ENCODE measurements at places on chromosomes 1 and 21.
A peak's percentile ranks its signal among the peaks of the same experiment; 100 is the strongest.

GRCh38 chr1:201771466-201771865 is 57.5 kb upstream of the IPO9 start:
- DNase-seq, result no peak

GRCh38 chr1:62588000-62588399 is 9.3 kb upstream of the ANGPTL3 start:
- DNase-seq, result no peak

- DNase-seq, result no peak
Observed at GRCh38 chr1:92929461-92929860, 31.8 kb downstream of the DIPK1A start.

- DNase-seq, result peak; percentile 59
Observed at GRCh38 chr1:10510520-10511493, 36.1 kb downstream of the PEX14 start.

DNA sequence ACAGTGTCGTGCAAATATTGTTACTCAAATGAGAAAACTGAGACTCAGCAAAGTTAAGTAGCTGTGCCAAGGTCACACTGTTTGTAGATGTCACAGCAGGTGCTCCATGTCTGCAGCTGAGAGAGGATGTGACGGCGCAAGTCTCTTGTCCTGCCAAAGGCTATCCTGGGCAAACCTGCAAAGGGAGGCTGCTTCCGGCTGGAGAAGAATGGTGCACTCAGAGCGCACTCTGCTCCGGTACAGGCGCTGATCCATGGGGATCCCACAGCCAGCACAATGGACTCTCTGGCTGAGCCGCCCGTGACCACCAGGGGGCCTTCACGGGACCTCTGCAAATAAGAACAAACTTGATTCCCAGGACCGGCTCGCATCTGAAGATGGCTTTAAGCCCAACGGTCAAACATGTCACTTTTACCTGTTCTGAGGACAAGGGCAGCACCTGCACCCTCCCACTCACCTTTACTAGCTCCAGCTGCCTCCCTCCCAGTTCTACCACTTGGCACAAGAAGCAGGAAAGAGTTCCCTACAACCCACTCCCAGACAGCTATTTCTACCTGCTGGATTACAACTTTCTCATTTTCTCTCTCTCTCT is 21.9 kb downstream of the RD3 start:
- no peak for DNase-seq

GRCh38 chr1:240967070-240967724 is 355.2 kb upstream of the GREM2 start:
- DNase-seq, result no peak

GRCh38 chr1:36880155-36881067 is 153.9 kb downstream of the GRIK3 start:
- DNase-seq, result no peak

GRCh38 chr1:13679651-13680050 is 20.3 kb upstream of the PRDM2 start:
- DNase-seq, result no peak

- DNase-seq, result no peak
Observed at GRCh38 chr1:156673387-156674121, 3.7 kb downstream of the NES start.

DNA sequence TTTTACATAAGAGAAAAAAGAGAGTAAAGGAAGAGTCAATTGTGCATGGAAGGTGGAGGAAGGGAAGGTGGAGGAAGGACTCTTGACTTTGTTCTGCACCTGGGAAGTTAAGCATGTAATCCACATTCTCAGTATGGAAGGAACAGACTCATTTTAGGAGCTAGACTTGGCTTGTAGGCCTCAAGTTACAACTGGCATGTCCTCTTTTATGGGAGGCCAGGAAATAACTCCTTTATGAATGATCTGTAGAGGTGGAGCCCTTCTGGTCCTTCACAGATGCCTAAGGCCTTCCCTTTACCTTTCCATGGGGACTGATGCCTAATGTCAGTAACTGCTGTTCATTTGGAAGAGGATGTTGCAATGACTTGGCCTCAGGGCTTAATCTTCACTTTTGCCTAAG is 29.4 kb upstream of the CCSAP start:
- DNase-seq, result no peak

DNA sequence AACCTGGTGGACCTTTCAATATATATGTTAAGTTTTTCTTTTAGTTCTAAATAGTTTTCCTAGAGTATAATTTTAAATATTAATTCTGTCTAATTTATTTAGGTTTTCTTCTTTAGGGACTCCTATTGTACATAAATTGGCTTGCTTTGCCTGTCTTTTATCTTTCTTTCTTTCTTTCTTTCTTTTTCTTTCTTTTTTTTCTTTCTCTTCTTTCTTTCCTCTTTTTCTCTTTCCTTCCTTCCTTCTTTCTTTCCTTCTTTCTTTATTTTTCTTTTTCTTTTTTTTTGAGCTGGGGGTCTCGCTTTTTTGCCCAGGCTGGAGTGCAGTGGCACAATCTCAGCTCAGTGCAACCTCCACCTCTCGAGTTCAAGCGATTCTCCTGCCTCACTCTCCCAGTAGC is 35.2 kb downstream of the ZSCAN20 start:
- no peak for DNase-seq

- DNase-seq, result no peak
Observed at GRCh38 chr21:45079351-45079750, 5.0 kb downstream of the ADARB1 start.

- no peak for DNase-seq
Observed at GRCh38 chr1:214422137-214422671, 129.2 kb downstream of the PTPN14 start.

- DNase-seq, result peak; percentile 3
Observed at GRCh38 chr1:68347415-68347814, 102.3 kb downstream of the RPE65 start.

GRCh38 chr1:88697503-88697902 is 13.4 kb downstream of the PKN2 start:
- no peak for DNase-seq

GRCh38 chr1:244735404-244735803 is 82.5 kb downstream of the DESI2 start:
- DNase-seq, result no peak

DNA sequence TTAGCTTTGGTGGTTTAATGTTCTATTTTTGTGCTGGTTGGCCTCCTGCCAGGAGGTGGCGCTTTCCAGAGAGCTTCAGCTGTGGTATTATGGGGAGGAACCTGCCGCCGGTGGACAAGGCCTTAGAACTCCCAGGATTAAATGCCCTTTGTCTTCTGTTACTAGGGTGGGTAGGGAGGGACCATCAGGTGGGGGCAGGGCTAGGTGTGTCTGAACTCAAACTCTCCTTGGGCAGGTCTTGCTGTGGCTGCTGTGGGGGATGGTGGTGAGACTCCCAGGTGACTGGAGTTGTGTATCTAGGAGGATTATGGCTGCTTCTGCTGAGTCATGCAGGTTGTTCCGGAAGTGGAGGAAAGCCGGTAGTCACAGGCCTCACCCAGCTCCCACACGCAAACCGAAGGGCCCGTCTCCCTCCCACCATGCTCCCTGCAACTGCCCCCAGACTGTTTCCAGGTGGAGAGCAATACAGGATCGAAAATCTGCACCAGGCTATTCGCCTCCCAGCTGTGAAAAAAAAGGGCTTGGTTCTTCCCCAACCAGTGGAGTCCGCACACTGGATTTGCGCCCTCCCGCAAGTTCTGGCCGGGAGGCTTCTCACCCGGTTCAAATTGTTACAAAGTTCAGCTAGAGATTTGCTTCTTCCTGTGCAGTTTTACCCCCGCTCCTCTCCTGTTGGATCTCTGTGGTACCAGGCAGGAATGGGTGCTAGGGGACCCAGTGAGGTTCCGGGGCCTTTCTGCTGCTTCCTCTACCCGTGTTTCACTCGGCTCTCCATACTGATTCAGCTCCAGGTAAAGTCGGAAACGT is 220.5 kb downstream of the CENPF start:
- DNase-seq, result no peak

- no peak for DNase-seq
Observed at GRCh38 chr1:183034682-183035081, 11.5 kb downstream of the LAMC1 start.

GRCh38 chr1:43711524-43712386 is 4.4 kb downstream of the ST3GAL3 start:
- no peak for DNase-seq

- DNase-seq, result no peak
Observed at GRCh38 chr1:56575865-56576264, 3.5 kb downstream of the PLPP3 start.

- no peak for DNase-seq
Observed at GRCh38 chr1:210233495-210234328, 1.1 kb downstream of the SERTAD4 start.

DNA sequence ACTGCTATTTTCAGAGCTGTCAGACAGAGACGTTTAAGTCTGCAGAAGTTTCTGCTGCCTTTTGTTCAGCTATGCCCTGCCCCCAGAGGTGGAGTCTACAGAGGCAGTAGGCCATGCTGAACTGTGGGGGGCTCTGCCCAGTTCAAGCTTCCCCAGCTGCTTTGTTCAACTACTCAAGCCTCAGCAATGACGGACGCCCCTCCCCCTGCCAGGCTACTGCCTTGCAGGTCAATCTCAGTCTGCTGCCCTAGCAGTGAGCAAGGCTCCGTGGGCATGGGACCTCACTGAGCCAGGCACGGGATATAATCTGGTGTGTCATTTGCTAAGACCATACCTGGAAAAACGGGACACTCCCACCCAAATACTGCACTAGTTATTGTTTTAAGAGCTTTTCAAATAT is 219.7 kb downstream of the BRINP3 start:
- no peak for DNase-seq

DNA sequence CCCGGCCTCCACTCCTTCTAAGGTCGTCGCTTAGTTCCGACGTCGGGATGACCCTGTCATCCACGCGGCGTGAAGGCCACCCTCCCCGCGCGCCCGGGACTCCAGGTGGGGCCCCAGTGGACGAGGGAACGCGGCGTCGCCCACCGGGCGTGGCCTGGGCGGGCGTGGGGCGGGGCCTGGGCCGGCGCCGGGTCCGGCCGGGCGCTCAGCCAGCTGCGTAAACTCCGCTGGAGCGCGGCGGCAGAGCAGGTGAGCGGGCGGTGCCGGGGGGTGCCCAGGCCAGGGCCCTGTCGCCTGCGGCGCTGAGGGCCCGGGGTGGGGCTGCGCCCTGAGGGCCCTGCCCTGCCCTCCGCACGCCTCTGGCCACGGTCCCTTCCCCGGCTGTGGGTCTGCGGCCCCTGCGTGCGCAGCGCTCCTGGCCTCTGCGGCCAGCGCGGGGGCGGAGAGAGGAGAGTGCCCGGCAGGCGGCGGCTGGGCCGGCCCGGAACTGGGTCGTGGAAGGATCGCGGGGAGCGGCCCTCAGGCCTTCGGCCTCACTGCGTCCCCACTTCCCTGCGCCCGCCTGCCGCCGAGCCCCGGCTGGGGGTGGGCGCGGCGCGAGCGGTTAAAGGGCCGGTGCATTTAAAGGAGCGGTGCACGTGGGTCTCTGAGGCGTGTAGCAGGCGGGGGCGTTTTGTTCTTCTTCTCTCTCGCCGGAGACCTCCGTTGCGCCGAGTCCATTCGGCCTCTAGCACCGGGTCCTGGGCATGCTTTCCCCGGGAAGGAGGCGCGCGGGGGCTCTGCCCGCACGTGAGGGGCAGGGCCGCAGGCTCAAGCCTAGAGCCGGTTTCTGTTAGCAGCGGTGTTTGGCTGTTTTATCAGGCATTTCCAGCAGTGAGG is at the start of gene PSEN2:
Gene PSEN2 (plus strand): TSS at position 216 of the 879 bp plus-strand sequence. CDS start 11,292 bp downstream, outside the sequence.
- DNase-seq, result peak; percentile 80

DNA sequence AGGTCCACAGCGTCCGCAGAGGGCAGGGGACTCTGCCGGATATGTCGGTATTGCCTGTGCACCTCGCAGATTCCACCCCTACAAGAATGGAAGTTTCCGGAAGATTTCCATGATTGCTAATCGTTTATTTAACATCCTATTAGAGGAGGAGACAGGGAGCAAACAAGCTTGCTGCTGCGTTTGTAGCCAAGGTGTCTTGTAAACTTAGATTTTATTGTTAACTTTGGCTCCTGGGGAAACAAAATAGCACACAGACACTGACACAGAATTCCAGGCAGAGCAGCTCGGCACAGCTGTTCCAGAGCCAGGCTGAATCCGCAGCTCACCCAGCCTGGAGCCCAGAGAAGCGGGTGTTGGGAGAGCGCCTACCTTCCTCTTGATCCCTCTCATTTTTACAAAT is 75.7 kb downstream of the AJAP1 start:
- DNase-seq, result no peak

DNA sequence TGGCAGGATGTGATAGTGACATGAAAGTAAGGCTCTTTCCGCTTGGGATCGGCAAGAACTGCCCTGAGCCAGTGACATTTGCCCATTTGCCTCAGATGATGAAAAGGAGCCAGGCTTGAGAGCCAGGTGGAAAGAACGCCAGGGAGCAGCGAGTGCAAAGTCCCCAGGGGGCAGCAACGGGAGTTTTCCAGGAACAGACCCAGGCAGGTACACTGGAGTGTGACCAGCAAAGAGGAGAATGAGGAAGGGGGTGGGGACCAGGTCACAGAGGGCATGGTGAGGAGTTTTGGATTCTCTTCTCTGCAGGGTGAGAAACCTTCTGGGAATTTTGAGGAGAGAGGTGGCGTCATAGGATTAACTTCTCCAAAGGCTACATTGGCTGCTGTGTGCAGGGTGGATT is 10.8 kb upstream of the ETS2 start:
- no peak for DNase-seq

- DNase-seq, result no peak
Observed at GRCh38 chr1:13892198-13892597, 192.2 kb downstream of the PRDM2 start.

GRCh38 chr21:16568661-16569060 is 838.9 kb downstream of the USP25 start:
- DNase-seq, result no peak

- peak; percentile 46 for DNase-seq
Observed at GRCh38 chr1:201792534-201793305, 36.2 kb upstream of the IPO9 start.

DNA sequence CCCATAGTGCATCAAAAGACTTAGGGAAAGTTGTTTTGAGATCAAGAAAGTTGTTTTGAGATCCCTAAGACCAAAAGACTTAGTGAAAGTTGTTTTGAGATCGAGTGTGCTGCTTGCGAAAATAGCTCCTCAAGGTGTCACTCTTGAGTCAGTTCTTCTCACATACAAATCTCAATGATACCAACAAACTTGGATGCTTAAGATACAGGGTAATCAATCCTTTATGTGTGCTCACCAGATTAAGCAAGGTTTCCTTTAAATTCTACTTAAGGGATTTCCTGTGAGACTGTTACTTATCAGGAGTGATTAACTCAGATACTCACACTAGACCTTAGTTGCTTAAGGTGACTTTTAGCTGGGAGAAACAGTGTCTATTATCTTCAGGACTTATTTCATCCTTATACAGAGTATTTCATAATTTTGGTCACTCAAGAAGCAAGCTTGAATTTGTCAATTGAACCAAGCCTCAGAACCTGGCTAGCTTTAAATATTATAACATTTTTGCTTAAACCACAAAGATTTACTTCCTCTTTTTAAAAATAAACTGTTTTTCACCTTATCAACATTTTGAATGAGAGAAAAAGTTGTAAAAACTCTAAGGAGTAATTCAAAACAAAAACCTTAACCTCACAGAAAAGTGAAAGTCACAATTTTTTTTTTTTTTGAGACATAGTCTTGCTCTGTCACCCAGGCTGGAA is 8.0 kb upstream of the RLF start:
- DNase-seq, result no peak

Measured in GM12892 (cell line).